ENCODE measurements at places on chromosomes 4 and X.

DNA sequence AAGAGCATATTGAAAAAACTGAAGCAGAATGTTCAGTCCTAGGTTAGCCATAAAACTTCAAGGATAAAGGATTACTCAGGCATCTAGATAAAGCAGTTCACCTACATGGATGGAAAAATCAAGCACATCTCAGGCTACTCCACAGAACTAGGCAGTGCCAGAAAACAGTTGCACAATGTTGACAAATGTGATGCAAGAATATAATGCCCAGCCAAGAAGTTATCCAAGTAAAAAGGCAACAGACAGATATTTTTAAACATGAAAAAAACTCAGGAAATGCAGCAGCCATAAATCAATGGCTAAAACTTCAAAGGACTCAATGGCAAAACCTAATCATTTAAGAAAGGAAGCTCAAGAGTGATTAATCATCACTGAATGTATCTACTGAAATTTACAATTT, 456.0 kb upstream of the FAM241A start:
- no peak for DNase-seq

DNA sequence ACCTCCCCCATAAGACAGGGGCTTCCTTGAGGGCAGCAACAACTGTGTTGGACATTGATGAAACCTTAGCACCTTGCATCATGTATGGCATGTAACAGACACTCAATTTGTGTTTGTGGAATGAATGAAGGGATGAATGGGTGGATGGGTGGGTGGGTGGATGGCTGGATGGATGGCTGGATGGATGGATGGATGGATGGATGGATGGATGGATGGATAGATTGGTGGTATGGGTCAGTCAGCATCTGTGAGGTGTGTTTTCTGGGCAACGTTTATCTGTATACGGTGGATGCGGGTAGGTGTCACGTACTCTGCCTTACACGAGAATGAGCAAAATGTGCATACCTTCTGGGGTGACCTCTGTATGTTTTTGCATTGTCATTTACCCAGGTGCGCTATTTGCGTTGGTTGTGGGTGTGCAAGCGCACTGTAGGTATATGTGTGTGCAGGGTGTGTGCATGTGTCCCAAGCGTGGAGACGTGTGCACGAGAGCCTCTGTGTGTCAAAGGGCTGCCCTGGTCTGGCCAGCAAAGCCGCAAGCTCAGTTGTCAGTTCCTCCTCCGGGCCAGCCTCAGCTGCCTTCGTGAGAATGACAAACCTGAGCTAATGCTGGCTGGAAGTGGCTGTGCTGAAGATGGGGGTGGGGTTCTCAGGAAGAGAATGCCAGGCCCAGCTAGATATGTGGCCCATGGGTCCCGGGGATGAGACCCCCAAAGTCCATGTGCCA, 26.5 kb downstream of the ELF4 start:
- DNase-seq, result no peak

DNA sequence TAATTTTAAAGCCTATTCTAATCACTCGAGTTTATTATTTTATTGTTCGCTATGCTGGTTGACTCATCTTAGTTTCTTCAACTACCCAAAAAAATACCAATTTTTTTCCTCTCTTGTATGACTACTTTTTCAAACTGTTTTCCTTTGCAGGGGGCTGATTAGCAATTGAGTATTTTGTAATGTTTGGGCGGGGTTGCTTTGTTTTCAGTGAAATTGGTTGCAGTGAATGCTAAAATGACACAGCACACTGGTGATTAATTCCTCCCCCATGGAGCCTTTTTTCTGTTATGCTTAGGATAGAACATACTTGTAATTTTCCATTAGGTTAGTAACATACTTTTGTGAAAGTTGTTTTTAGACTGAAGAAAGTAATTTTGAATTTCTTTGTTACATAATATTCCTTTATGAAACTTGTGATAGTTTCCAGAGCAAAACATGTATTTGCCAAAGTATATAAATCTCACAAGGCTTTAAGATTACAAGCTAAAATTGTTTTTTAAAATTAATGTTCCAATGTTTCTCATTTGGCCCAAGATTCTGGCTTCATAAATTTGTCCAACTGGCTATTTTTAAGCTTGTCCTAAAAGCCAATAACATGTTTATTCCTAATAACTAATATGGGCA, 120.4 kb downstream of the CHIC1 start:
- no peak for DNase-seq

DNA sequence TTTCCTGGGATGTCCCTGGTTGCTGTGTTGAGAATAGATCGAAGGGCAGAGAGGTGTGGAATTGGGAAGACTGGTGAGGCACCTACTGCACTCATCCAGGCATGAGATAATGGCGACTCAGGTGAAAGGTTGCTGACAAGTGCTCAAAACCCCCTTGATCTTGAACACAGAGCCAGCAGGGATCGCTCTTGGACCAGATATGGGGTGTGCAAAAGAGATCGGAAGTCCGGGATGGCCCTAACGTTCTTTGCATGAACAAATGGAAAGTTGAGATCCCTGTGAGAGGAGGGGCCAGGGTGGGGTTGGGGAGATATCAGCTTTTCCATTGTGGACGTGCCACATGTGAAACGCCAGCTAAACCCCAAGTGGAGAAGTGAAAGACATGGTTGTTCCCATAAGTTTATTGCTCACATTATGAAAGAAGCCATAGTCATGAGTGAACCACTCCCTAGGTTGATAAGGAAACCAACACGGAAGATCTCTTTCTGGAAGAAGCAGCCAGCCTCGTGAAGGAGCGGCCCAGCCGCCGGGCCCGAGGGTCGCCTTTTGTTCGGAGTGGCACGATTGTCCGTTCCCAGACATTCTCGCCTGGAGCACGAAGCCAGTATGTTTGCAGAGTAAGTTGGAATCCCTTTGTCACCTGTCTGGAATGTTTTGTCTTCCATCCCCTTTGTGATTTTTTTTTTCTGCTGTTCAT, 22.6 kb upstream of the CLCN4 start:
- no peak for DNase-seq

- DNase-seq, result no peak
Observed at GRCh38 chr4:7392438-7393421, 42.0 kb downstream of the PSAPL1 start.

- DNase-seq, result no peak
Observed at GRCh38 chr4:54440394-54441136, 211.5 kb downstream of the PDGFRA start.

GRCh38 chr4:95982516-95982915, 142.6 kb downstream of the PDHA2 start:
- no peak for DNase-seq

GRCh38 chrX:10070714-10071436, 85.9 kb upstream of the CLCN4 start:
- DNase-seq, result no peak

DNA sequence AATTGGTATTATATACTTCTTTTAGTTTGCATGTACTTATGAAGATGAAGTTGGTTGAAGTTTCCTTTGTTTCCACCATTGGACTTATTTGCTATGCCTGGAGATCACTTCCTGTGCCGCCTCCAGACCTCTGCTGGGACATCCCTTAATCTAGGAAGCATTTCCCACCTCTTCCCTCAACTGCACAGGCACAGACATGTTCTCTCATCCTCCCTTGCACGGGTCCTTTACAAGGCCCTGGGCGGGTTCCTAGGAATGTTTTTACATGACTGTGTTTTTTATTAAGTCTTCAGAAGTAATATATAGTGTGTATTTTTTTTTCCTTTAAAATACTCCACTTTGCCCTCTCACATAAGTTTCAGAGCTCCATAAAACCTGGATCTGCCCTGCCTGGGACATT, 51.0 kb downstream of the TMEM131L start:
- no peak for DNase-seq

GRCh38 chr4:167084321-167084720, 150.0 kb downstream of the SPOCK3 start:
- no peak for DNase-seq

DNA sequence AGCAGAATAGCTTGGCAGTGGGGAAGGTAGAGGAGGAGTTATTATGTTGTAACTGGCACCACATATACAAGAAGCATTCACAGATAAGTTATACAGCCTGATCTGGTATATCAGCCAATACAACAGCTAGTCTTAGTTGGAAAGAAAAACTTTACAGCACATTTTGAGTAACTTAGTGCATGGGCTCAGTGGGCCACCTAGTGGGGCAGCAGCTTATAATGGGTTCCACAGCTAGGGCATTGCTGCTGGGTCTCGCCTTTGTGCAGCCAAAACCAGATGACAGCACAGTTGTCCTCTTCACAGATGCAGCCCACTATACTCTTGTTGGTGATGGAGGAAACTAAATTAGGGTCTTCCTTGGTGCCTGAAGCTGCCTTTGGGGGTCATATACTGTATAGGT, 448.1 kb upstream of the RASGEF1B start:
- DNase-seq, result no peak

GRCh38 chr4:2432991-2433530, 14.3 kb downstream of the CFAP99 start:
- no peak for DNase-seq

- DNase-seq, result no peak
Observed at GRCh38 chr4:5500165-5500564, 208.2 kb downstream of the EVC2 start.

GRCh38 chrX:148649145-148649795, 148.9 kb downstream of the AFF2 start:
- no peak for DNase-seq

- no peak for DNase-seq
Observed at GRCh38 chrX:137195991-137196390, 162.2 kb upstream of the GPR101 start.

DNA sequence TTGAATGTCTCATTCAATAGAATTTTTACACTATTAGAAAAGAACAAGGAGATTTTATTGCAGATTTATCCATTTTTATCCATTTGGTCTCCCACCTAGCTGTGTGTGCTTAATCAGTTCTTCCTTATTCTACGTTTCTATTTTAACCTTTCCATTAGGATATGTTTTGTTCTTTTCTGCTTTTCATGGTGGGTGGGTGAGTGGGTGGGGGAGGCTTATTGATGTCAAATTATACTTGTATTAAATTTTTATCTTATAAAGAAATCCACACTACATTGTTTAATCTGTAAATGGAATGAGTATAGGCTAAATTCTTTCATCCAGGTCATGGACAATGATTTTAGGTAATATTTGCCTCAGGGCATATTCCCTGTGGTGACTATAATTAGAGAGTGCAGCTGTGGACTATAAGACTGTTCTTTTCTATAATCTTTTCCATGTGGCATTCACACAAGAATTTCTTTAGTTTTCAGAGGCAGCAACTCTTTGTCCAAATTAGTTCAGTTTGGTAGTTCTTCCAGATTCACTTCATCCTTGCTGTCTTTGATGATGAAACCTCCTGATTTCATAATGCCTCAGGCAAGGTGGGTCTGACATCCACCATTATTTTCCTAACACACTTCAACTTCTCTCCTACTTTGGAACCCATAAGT, 2451.8 kb downstream of the PCDH7 start:
- DNase-seq, result no peak

- no peak for DNase-seq
Observed at GRCh38 chrX:152905081-152905420, 7.2 kb downstream of the ZNF185 start.

DNA sequence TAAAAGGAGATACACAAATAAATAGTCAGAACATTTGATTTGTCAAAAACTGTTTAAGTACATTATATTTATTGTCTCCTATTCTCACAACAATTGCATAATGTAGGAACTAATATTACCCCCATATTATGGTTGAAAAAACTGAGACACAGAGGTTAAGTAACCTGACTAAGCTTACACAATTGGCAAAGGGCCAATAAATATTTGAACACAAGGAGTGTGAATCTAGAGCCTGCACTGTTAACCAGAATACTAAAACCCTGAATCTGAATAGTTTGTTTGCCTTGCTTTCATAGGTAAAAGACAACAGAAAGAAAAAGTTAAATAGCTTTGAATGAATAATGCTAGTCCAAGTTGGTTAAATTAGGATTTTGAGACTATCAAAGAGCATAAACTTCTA, 55.2 kb downstream of the IL13RA2 start:
- no peak for DNase-seq

GRCh38 chrX:113833096-113834055, 750.5 kb upstream of the HTR2C start:
- DNase-seq, result no peak

DNA sequence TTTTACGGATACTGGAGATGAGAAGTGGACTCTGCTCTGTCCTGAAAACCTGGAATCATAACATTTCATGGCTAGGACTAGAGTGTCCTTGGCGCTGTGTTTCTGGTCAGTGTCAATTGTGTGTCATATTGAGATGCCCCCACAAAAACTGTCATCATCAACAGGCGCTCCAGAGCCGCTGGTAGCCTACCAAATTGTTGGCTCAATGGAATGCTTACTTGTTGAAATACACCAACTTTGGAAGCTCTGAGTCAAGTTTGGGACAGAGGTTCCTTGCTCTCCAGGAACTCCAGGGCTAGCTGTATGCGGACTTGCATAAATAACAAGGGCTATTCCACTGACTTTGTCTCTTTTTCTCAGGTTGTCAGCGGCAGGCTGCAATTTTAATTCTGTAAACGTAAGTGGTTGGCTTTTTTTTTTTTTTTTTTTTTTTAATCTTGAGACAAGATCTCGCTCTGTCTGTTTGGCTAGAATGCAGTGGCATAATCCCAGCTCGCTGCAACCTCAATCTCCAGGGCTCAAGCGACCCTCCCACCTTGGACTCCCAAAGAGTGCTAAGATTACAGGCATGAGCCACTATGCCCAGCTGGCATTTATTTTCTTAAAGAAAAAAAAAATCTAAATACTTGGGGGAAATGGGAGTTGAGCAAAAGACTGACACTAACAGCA, 871 bp upstream of the HPGD start:
- DNase-seq, result no peak

- no peak for DNase-seq
Observed at GRCh38 chr4:172546782-172547181, 621.8 kb upstream of the GALNT7 start.

GRCh38 chr4:7240306-7240705, 48.0 kb downstream of the SORCS2 start:
- no peak for DNase-seq

DNA sequence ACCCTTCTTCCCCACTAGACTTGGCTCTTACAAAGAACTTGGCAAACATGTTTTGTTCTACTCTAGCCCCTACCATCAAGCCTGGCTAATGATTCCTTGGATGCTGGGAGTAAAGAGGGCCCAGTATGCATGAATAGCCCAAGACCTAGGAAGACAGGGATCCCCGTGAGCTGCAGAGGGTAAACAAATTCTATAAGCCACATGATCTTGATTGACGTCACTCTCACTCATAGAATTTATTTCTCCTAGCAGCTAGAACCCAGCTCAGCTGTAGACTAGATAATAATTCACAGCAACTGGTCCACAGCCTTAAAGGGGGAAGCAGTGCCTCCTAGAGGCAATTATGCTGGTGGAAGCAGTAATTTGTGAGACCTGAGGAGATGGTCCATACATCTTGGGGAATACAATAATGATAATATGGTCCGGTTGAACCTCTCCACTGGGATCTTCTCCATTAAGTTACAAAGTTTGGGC, 16.1 kb upstream of the USO1 start:
- no peak for DNase-seq
